ENCODE measurements at places on chromosomes 5 and 9. TPM values are rescaled to one million over a fixed set of nuclear protein-coding genes. Genes with fewer than 3 reads are reported as not detected.

- H3K36me3 ChIP-seq: no peaks in the 10 kb centered on the region
- no peak overlapping the region for H3K27ac ChIP-seq
- peak; percentile 44 for DNase-seq
- no peak overlapping the region for H3K4me3 ChIP-seq
- no peaks in the 10 kb centered on the region for H3K27me3 ChIP-seq
These were observed 6.5 kb upstream of the PLIN2 start for GRCh38 chr9:19133549-19134345.

DNA sequence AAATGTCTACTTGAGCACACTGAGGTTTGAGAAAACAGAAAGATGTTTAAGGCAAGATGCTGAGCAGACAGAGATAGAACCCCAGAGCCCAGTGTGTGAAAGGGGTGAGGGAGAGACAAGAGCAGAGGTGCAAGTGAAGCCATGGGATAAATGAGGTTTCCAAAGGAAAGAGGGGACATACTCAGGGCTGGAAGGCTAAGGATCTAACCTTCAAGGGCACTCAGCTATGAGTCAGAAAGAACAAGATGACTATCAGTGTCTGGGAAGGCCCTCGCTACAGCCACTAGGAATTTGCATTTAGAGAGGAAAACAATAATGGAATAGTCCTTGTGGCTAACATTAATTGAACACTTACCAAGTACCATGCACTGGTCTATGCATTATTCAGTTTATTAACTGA, 113.7 kb downstream of the HTR4 start:
- no peaks in the 10 kb centered on the region for H3K36me3 ChIP-seq
- H3K4me1 ChIP-seq: no peaks in the 10 kb centered on the region
- no peak for DNase-seq
- H3K27ac ChIP-seq: no peak overlapping the region
- H3K27me3 ChIP-seq: no peaks in the 10 kb centered on the region

DNA sequence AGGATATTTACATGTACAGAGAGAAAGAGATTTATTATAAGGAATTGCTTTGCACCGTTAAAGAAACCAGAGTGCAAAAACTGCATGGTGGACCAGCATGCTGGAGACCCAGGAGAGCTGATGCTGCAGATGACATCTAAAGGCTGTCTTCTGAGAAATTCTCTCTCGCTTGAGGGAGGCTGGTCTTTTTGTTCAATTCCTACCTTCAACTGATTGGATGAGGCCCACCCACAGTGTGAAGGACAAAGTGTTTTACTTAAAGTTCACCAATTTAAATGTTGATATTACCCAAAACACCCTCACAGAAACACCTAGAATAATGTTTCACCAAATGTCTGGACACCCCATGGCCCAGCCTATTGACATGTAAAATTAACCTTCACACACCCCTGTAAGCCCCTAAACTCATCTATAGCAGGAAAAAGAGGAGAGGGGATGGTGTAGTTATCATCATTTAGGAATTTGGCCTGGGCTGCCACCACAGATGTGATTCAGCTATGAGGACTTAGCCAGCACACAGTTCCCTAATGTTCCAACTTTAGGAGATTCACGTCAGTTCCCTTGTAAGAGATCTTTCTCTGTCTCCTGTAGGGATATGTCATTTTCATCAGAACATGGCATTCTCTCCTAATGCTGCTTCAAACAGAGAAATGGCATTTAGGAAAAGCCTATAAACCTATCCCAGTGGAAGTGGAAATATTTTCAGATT, 358.2 kb upstream of the TLE4 start:
- H3K27ac ChIP-seq: no peak overlapping the region
- DNase-seq: peak; percentile 70
- no peak overlapping the region for H3K4me3 ChIP-seq
- H3K4me1 ChIP-seq: no peaks in the 10 kb centered on the region
- H3K27me3 ChIP-seq: no peaks in the 10 kb centered on the region
- H3K36me3 ChIP-seq: no peaks in the 10 kb centered on the region

GRCh38 chr9:71583792-71584191, 184.5 kb downstream of the CEMIP2 start:
- H3K36me3 ChIP-seq: no peaks in the 10 kb centered on the region
- peaks cover 1% of the 10 kb centered on the region for H3K27me3 ChIP-seq
- no peaks in the 10 kb centered on the region for H3K4me1 ChIP-seq
- H3K4me3 ChIP-seq: no peak overlapping the region
- H3K27ac ChIP-seq: no peak overlapping the region
- no peak for DNase-seq

DNA sequence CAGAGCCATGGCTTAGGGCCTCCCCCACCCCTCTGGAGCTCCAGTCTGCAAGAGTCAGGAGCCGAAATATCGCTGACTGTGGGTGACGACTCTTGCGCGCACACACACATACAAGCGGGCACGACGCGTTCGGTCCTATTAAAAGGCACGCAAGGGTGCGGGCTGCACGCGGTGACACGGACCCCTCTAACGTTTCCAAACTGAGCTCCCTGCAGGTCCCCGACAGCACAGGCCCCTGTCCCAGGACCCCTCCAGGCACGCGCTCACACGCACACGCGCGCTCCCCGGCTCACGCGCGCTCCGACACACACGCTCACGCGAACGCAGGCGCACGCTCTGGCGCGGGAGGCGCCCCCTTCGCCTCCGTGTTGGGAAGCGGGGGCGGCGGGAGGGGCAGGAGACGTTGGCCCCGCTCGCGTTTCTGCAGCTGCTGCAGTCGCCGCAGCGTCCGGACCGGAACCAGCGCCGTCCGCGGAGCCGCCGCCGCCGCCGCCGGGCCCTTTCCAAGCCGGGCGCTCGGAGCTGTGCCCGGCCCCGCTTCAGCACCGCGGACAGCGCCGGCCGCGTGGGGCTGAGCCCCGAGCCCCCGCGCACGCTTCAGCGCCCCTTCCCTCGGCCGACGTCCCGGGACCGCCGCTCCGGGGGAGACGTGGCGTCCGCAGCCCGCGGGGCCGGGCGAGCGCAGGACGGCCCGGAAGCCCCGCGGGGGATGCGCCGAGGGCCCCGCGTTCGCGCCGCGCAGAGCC, at the start of gene GRIN1:
Gene GRIN1 (plus strand): TSS at position 433 of the 746 bp plus-strand sequence. CDS start 333 bp downstream, outside the sequence.
- H3K4me3 ChIP-seq: no peak within 1 kb of the TSS
- no peak for DNase-seq
- H3K27me3 ChIP-seq: peaks cover 68% of the 10 kb centered on the region
- no peaks in the 10 kb centered on the region for H3K4me1 ChIP-seq
- H3K27ac ChIP-seq: no peak within 1 kb of the TSS

- H3K4me1 ChIP-seq: peaks cover 19% of the 10 kb centered on the region
- DNase-seq: peak; percentile 80
- no peak overlapping the region for H3K4me3 ChIP-seq
- no peaks in the 10 kb centered on the region for H3K27me3 ChIP-seq
- no peak overlapping the region for H3K27ac ChIP-seq
These were observed 65.4 kb downstream of the WDR41 start for GRCh38 chr5:77426670-77427069.

DNA sequence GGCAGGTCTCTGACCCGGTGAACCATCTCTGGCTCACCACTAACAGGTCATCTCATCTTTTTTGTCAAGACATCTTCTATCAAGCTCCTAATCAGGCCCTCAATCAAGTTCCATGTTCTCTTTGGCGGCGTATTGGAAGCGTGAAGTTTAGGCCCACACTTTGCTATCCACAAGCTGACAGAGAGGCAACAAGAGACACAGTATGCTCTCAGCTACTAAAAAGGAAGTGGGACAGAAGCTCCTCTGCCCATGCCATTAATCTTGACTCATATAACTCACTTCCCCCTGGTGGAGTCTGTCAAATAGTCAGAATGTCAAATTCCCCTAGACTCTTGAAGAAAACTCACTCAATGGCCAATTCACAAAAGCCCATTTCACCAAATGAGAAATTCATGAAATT, 77.6 kb upstream of the TMC1 start:
- H3K4me3 ChIP-seq: no peak overlapping the region
- H3K36me3 ChIP-seq: no peaks in the 10 kb centered on the region
- H3K27me3 ChIP-seq: no peaks in the 10 kb centered on the region
- DNase-seq: no peak
- peak overlapping the region; percentile 26 for H3K27ac ChIP-seq

The ST8SIA4 gene
- 0.18 TPM for total RNA-seq

The GNA14 gene
- total RNA-seq: under 0.01 TPM

The ALG2 gene
- total RNA-seq: 33.9 TPM

The FGFR4 gene
- total RNA-seq: 0.90 TPM

The PFN3 gene
- total RNA-seq: not detected

DNA sequence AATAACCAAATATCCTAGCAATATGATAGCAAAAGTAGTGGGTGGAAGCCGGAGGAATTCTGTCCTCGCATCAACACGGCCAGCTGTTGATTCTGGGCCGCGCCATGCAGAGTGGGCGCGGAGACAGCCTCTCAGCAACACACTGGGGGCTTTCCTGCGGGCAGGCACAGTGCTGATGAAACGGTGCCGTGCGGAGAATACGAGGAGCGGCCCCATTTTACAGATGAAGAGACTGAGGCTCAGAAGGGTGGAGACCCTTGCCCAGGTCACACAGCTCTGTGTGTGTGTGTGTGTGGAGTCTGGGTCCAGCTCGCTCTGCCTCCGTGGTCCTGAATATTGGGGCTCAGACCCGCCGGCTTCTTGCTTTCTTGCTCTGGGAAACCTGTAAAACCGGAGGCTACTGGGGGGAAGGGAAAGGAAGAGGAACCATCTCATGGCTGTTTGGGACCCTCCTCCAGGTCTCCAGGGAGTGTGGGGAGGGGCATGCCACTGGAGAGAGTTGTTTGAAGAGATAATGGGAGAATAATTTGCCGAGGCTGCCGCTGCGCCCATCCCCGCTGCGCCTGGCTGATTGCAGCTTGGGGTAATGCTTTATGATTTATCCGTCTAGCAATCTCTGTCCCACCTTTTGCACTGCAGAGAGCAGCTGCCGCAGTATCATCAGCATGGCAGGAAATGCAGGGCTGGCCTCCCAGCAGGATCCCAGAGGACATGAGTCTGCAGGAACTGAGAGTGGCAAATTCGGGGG, 36.6 kb downstream of the NCS1 start:
- no peak overlapping the region for H3K27ac ChIP-seq
- H3K4me3 ChIP-seq: no peak overlapping the region
- peaks cover 15% of the 10 kb centered on the region for H3K36me3 ChIP-seq

GRCh38 chr9:37371565-37372464, 50.7 kb upstream of the GRHPR start:
- peak; percentile 58 for DNase-seq
- 0 out of 2 replicates have a peak, but pooled peaks cover 2% of the 10 kb centered on the region for H3K4me1 ChIP-seq
- H3K36me3 ChIP-seq: no peaks in the 10 kb centered on the region
- H3K4me3 ChIP-seq: no peak overlapping the region

The NR5A1 gene
- total RNA-seq: not detected

DNA sequence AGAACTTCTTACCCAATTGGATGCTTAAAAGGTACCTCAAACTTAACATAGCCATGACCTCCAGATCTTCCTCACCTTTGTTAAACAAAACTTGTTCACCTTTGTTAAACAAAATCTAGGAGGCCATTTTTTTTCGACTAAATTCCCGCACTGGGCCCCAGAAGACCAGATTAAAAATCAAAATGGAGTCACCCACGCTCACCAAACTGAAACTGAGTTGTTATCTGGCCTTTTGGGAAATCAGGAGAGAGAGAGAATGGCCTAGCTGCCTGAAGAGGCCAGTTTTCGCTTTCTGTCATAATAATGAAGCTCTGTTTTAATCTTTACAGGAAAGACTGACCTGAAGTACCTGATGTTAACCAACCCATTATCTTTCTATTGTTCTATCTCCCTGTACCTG, 69.4 kb downstream of the FYB1 start:
- DNase-seq: no peak
- no peaks in the 10 kb centered on the region for H3K27me3 ChIP-seq
- H3K27ac ChIP-seq: no peak overlapping the region
- no peaks in the 10 kb centered on the region for H3K36me3 ChIP-seq

DNA sequence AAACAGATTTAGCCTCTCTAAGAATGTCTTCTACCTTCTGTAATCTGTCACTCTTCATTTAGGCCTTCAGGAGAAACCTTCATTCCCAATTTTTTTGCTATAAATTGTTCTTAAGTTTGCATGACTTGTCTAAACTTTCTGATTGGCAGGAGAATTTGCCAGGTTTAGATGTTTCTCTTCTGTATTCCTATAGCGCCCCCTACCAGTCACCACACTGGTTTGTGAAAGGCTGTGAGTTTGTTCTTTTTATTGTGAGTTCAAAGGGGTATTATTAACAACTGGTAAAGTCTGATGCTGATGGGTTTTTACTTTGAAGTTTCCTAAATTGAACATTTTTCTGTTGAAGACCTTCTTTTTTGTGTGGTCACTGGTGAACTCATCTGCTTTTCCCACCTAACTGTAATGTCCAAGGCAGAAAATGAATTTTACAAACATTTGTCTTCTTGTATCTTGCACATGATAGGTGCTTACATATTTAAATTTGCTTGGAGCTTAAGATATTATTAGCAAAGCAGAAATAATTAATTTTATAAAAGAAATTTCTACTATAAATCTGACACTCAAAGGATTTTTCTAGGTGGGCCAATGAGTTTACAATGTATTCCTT, 18.4 kb upstream of the F2RL2 start:
- H3K27me3 ChIP-seq: no peaks in the 10 kb centered on the region
- no peaks in the 10 kb centered on the region for H3K36me3 ChIP-seq
- no peak overlapping the region for H3K4me3 ChIP-seq
- no peak overlapping the region for H3K27ac ChIP-seq
- peak; percentile 79 for DNase-seq

DNA sequence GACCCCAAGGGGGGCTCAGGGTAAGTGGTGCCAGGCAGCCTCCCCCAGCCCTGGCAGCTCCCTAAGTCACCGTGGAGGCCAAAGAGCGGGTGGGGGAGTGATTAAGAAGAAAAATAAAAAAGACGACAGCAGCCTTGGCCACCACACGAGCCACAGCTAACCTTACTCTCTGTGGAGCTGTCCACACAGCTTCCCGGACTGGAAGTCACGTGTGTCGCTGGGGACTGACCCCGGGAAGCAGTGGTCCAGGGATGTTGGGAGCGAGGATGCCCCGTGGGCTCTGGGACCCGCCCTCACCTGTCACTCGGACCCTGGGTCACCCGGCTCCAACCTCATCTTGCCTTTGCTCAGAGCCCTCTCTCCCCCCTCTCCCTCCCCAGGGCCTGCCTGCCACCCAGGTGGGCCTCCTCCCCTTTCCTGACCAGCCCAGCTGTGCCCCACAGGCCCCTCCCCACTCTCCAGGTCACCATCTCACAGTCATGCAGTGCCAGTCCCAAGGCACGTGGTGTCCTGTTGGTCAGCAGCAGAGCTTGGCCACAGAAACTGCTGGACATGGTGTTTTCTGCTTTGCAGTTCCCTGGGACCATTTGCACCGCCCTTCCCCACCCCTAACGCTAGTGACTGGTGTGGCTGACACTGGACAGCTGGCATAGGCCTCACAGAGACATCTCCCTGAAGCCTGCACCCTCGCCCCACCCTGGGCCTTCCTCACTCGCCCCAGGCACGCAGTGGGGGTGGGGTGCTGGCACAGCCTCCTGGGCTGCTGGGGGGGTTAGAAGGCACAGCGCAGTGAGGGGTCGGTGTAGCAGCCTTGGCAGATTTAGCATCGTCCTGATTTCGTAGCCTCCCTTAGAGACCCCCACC, 9.8 kb upstream of the EXOC3 start:
- no peaks in the 10 kb centered on the region for H3K27me3 ChIP-seq
- H3K27ac ChIP-seq: peak overlapping the region; percentile 38
- H3K36me3 ChIP-seq: peaks cover 56% of the 10 kb centered on the region
- no peak for DNase-seq

- no peaks in the 10 kb centered on the region for H3K36me3 ChIP-seq
- no peaks in the 10 kb centered on the region for H3K27me3 ChIP-seq
- no peak overlapping the region for H3K4me3 ChIP-seq
- peak; percentile 8 for DNase-seq
- H3K4me1 ChIP-seq: no peaks in the 10 kb centered on the region
These were observed 33.2 kb upstream of the DMXL1 start for GRCh38 chr5:119037496-119038215.

Measured in IMR-90 (cell line).